Muscle of leg (tissue), 16 donors: ENCODE measurements at places on chromosomes 1 and 21. TPM values are rescaled to one million over a fixed set of nuclear protein-coding genes. Genes with fewer than 3 reads are reported as not detected.
A peak's percentile ranks its signal among the peaks of the same experiment; 100 is the strongest.

CRB1 gene
- 0.44 TPM for total RNA-seq

CFHR3 gene
- total RNA-seq, result 1.2 TPM

CELSR2 gene
- 1.2 TPM for total RNA-seq

ASCL5 gene
- 0.04 TPM for total RNA-seq

GFI1 gene
- 0.13 TPM for total RNA-seq

HORMAD1 gene
- 0.18 TPM for total RNA-seq

FCAMR gene
- not detected for total RNA-seq

POLR3C gene
- 19.8 TPM for total RNA-seq

CD101 gene
- total RNA-seq, result 3.5 TPM

DNA sequence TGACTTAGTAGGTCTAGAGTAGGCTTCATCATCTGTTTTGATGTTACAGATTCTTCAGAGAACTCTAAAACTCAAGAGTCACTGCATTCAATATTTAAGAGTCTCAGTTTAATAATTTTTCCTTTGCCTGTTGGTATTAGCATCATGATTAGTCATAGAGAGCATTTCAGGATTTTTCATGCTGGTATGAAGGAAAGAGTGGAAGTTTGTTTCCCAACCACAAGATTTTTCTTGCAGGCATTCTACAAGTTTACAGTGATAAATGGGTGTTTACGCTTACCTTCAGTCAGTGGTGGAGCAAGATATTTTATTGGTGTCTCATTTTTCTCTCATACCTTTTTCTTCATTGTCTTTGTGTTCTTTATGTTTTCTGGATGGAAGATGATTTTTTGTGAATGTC, 58.4 kb upstream of the MYOCOS start:
- H3K36me3 ChIP-seq, result peaks cover 43% of the 10 kb centered on the region
- H3K4me3 ChIP-seq, result no peak overlapping the region
- H3K4me1 ChIP-seq, result no peaks in the 10 kb centered on the region
- no peaks in the 10 kb centered on the region for H3K27me3 ChIP-seq

GRCh38 chr1:206699000-206699586, 14.4 kb downstream of the MAPKAPK2 start:
- no peak overlapping the region for H3K4me3 ChIP-seq
- DNase-seq, result no peak
- no peak overlapping the region for H3K27ac ChIP-seq
- H3K27me3 ChIP-seq, result no peaks in the 10 kb centered on the region
- peaks cover 78% of the 10 kb centered on the region for H3K4me1 ChIP-seq

- no peak overlapping the region for H3K27ac ChIP-seq
- H3K4me3 ChIP-seq, result no peak overlapping the region
- peak; percentile 75 for DNase-seq
- peaks cover 20% of the 10 kb centered on the region for H3K4me1 ChIP-seq
- peaks cover 31% of the 10 kb centered on the region for H3K36me3 ChIP-seq
- peaks cover 21% of the 10 kb centered on the region for H3K27me3 ChIP-seq
Observed at GRCh38 chr21:44846485-44847260, 26.8 kb downstream of the PTTG1IP start.

GRCh38 chr1:47732489-47732888, 264.7 kb downstream of the TRABD2B start:
- H3K36me3 ChIP-seq, result no peaks in the 10 kb centered on the region
- no peak overlapping the region for H3K4me3 ChIP-seq
- H3K27me3 ChIP-seq, result peaks cover 19% of the 10 kb centered on the region
- no peak overlapping the region for H3K27ac ChIP-seq

DNA sequence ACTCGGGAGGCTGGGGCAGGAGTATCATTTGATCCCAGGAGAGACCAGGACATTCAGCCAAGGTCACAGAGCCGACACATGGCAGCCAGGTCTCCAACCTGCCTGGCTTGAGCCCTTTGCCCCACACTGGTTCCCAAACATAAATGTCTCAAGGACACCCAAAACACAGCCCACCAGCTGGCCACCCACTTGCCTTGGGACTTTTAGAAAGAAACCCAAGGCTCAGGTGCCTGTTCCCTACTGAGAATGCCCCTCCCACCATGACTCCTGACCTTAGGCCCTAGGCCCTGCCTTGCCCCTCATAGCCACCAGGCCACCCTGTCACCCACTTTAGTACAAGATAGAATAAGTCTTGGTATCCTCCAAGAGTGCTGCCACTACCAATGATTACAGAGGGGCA, 41.9 kb upstream of the LRP8 start:
- H3K27me3 ChIP-seq, result no peaks in the 10 kb centered on the region
- no peak for DNase-seq
- H3K4me3 ChIP-seq, result no peak overlapping the region
- no peaks in the 10 kb centered on the region for H3K36me3 ChIP-seq
- H3K4me1 ChIP-seq, result peaks cover 5% of the 10 kb centered on the region

GRCh38 chr1:82785268-82785790, 984.6 kb downstream of the ADGRL2 start:
- H3K4me1 ChIP-seq, result no peaks in the 10 kb centered on the region
- H3K27me3 ChIP-seq, result no peaks in the 10 kb centered on the region
- H3K36me3 ChIP-seq, result no peaks in the 10 kb centered on the region
- no peak overlapping the region for H3K4me3 ChIP-seq

GRCh38 chr1:248618878-248619277, 16.0 kb downstream of the OR2T11 start:
- no peaks in the 10 kb centered on the region for H3K27me3 ChIP-seq
- H3K4me3 ChIP-seq, result no peak overlapping the region
- DNase-seq, result peak; percentile 1
- no peaks in the 10 kb centered on the region for H3K4me1 ChIP-seq
- H3K36me3 ChIP-seq, result no peaks in the 10 kb centered on the region
- H3K27ac ChIP-seq, result no peak overlapping the region

- H3K27me3 ChIP-seq, result peaks cover 11% of the 10 kb centered on the region
- H3K36me3 ChIP-seq, result no peaks in the 10 kb centered on the region
- H3K4me1 ChIP-seq, result peaks cover 35% of the 10 kb centered on the region
- no peak overlapping the region for H3K4me3 ChIP-seq
Observed at GRCh38 chr1:29519788-29520110, 283.4 kb downstream of the PTPRU start.

- no peak overlapping the region for H3K4me3 ChIP-seq
- H3K27ac ChIP-seq, result no peak overlapping the region
- H3K36me3 ChIP-seq, result peaks cover 12% of the 10 kb centered on the region
- peak; percentile 4 for DNase-seq
Observed at GRCh38 chr1:222583079-222583478, 6.7 kb downstream of the TAF1A start.

- no peak overlapping the region for H3K4me3 ChIP-seq
- H3K4me1 ChIP-seq, result no peaks in the 10 kb centered on the region
Observed at GRCh38 chr21:23574932-23575331, 2032.3 kb downstream of the MRPL39 start.

DNA sequence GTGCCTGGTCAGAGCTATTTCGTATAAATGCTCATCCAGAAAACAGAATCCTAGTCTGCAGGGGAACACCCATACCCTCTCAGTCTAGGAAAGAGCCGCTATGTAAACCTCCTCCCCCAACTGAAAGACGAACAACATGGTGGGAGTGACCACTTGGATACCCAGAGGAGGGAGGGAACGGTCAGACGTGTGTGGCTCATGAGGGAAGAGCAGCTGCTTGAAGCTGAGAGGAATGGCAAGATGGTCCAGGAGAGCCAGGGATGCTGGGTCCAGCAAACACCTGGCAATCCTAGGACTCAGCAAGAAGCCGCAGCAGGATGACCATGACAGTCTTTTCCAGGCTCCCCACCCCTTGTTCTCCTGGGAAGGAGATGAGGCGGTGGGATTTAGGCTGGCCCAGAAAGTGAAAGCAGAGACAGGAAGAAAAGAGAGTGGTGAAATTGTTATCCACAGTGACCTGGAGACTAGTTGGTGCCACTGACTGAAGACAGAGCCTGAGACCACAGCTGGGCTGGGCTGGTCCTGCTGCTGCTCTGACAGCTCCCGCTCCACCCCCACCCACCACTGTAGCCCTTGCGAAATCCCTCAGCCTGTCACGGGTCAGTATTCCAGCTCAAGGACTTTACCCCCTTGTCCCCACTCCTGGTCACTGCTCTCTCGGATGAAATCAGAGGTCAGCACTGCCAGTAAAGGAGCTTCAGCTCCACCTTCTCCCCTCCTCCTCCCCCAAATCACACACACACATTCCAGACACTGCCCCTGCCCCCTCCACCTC, 3.6 kb downstream of the CERS2 start:
- no peaks in the 10 kb centered on the region for H3K27me3 ChIP-seq
- H3K27ac ChIP-seq, result no peak overlapping the region
- peaks cover 35% of the 10 kb centered on the region for H3K36me3 ChIP-seq

DNA sequence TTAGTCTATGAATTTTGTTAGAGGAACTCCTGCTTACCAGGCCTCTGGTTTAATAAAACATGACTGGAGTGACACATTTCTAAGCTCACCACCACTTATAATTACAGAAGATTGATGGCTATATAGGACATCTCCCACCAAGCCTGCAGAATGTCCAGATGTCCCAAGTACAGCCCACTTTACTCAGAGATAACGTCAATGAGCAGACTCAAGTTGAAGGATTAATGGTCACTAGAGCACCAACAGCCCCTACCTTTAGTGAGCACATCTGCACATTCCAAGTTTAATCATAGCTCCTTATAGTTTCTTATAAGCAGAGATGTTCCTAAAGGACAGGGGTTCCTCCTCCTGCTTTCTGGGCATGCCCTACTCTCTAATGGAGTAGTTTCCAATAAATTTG, 37.4 kb upstream of the IL20 start:
- no peaks in the 10 kb centered on the region for H3K36me3 ChIP-seq
- DNase-seq, result no peak
- no peak overlapping the region for H3K4me3 ChIP-seq
- peaks cover 9% of the 10 kb centered on the region for H3K4me1 ChIP-seq
- no peak overlapping the region for H3K27ac ChIP-seq
- peaks cover 3% of the 10 kb centered on the region for H3K27me3 ChIP-seq

GRCh38 chr1:202638019-202638700, 72.1 kb downstream of the SYT2 start:
- H3K36me3 ChIP-seq, result no peaks in the 10 kb centered on the region
- peaks cover 13% of the 10 kb centered on the region for H3K4me1 ChIP-seq
- DNase-seq, result peak; percentile 41
- H3K4me3 ChIP-seq, result no peak overlapping the region
- no peak overlapping the region for H3K27ac ChIP-seq

DNA sequence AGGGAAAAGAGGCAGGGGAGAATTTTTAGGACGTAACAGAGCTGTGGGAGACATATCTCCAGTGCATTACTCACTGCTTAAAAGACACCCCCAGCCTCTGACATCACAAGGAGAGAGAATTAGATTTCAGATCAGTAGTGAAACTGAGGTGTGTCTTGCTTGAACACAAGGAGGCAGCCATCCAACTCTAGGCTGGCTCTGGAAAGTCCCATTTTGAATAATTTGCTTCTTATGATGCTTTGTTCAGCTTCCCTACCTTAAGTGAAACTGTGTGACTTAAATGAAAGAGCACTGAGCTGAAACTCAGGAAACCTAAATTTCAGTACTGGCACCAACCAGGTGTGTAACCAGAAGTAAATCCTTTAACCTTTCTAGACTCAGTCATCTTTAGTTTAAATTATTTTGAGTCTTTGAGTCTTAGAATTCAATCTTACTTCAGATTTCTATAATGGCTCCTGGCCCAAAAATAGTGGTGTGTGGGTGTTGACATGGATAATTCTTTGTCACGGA, 251.6 kb upstream of the SGIP1 start:
- no peak overlapping the region for H3K4me3 ChIP-seq
- H3K27me3 ChIP-seq, result no peaks in the 10 kb centered on the region
- no peaks in the 10 kb centered on the region for H3K36me3 ChIP-seq
- peak; percentile 61 for DNase-seq

DNA sequence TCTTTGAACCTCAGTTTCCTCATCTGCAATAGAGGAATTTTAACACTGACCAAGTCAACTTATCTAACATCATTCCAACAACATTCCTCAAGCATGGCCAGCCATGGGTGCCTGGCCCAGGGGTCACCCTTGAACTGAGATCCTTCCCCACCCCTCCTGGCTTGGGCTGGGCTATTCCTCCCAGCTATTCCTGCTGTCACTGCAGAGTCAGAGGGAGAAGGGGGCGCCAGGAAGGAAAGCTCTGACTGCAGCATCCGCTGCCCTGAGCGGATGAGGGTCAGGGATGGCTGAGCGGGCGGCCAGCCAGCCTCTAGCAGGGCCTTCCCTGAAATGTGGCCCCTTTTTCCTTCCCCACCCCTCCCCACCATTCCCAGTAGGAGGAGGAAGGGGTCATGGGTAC, 3.1 kb downstream of the TINAGL1 start:
- peak; percentile 58 for DNase-seq
- H3K27me3 ChIP-seq, result peaks cover 21% of the 10 kb centered on the region
- H3K4me1 ChIP-seq, result peaks cover 52% of the 10 kb centered on the region
- H3K4me3 ChIP-seq, result peak overlapping the region; percentile 13
- no peaks in the 10 kb centered on the region for H3K36me3 ChIP-seq

DNA sequence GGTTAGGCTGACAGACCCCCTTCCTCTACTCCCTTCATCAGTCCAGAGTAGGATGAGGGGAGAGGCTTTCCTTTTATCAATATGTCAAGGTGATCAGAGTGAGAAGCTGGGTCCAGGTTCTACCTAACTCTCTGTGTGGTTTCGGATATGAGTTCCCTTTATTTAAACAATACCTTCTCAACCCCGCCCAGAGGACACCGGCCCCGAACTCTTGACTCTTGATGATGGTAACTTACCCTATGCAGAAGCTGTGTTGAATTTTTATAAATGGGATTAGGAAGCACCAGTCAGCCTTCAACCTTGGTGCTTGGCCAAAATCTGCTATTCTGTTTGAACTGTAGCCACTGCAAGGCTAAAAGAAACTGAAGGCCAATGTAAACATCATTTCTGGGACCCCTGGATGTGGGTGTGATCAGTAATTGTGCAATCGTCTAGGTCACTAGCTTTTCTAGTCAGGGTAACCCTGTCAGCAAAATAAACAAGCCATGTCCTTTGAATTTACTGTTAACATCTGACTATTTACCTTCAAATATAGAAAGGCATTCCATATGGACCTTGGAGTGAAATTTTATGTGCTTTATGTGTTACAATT, 398.3 kb downstream of the SEC16B start:
- no peak overlapping the region for H3K27ac ChIP-seq
- no peaks in the 10 kb centered on the region for H3K27me3 ChIP-seq
- H3K4me3 ChIP-seq, result no peak overlapping the region
- H3K4me1 ChIP-seq, result no peaks in the 10 kb centered on the region
- no peaks in the 10 kb centered on the region for H3K36me3 ChIP-seq

- no peaks in the 10 kb centered on the region for H3K4me1 ChIP-seq
- H3K4me3 ChIP-seq, result no peak overlapping the region
- no peaks in the 10 kb centered on the region for H3K36me3 ChIP-seq
- H3K27ac ChIP-seq, result no peak overlapping the region
Observed at GRCh38 chr21:17631195-17631594, 18.5 kb upstream of the BTG3 start.

DNA sequence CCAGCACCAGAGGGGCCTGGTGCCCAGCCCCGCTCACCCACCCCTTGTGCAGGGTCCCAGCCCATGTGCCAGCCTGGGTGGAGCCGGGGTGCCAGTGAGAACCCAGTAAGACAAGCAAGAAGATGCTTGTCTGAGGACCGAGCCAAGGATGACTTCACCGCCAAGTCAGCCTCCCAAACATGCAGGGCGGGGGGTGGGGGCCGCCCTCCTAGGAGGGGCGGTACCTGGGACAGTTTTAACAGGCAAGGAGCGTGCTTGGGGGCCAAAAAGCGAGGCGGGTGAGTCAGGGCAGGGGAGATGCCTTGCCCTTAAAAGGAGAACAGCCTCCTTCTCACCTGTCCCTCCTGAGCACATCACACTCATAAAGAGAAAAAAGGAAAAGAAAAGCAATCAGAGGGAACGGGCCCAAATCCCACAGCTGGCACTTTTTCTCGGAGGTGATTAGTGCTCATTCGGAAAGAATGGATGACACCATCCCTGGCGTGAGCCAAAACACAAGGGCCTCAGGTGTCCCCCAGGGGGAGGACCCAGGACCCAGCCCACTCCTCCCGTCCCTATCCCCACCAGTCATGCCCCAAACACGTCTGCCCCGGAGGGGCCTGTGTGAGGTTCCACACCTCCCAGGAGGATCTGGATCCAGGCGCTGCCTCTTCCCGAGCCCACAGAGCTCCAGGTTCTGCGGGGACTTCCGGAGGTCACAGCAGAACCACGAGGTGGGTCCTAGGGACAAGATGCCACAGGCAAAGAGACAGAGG, 77.6 kb upstream of the IFFO2 start:
- no peak overlapping the region for H3K4me3 ChIP-seq
- peaks cover 10% of the 10 kb centered on the region for H3K4me1 ChIP-seq
- no peaks in the 10 kb centered on the region for H3K36me3 ChIP-seq
- no peak for DNase-seq
